Melanocyte of skin (primary cell): ENCODE measurements at places on chromosomes 1 and 21. TPM values are rescaled to one million over a fixed set of nuclear protein-coding genes. Genes with fewer than 3 reads are reported as not detected.

Gene TAF1A
- 12.2 and 15.0 TPM in 2 replicates for total RNA-seq

Gene ZMYND12
- 1.7 and 4.0 TPM in 2 replicates for total RNA-seq

Gene TTC22
- total RNA-seq, result under 0.01 TPM in 1 of 2 replicates, not detected in the other

Gene GJA4
- not detected in 2 replicates for total RNA-seq

Gene AUNIP
- total RNA-seq, result 4.7 and 7.6 TPM in 2 replicates

Gene CDC20
- total RNA-seq, result 24.7 and 39.6 TPM in 2 replicates

Gene GPATCH4
- total RNA-seq, result 17.1 and 18.2 TPM in 2 replicates

Gene GPR157
- 4.1 and 5.8 TPM in 2 replicates for total RNA-seq

Gene EXTL1
- total RNA-seq, result 3.4 and 22.9 TPM in 2 replicates

Gene DHX9
- total RNA-seq, result 120 and 176 TPM in 2 replicates

Gene ITLN2
- not detected in 2 replicates for total RNA-seq

Gene ST6GALNAC3
- total RNA-seq, result 58.5 and 61.3 TPM in 2 replicates

Gene CASQ2
- 0.93 and 2.3 TPM in 2 replicates for total RNA-seq

Gene DENND2D
- 3.4 and 4.0 TPM in 2 replicates for total RNA-seq

Gene IL24
- 9.5 and 9.6 TPM in 2 replicates for total RNA-seq

Gene ZYG11A
- total RNA-seq, result under 0.01 TPM in 1 of 2 replicates, not detected in the other
